ENCODE measurements at places on chromosomes 3 and 15.

DNA sequence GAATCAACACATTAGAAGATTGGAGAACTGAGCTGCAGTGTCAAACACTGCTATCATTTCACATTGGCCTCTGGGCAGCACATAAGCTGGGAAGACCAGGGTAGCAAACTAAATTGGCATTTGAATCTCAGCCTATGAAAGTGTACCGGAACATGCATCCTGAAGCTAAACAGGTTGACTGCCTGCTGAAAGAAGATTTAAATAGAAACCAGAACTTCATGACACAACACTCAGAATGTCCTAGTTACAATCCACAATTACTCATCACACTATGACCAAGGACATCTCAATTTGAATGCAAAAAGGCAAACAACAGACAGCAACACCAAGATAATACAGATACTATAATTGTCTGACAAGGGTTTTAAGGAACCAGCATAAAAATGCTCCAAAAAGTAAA is 26.2 kb downstream of the TM2D3 start:
- DNase-seq: no peak

- peak; percentile 71 for DNase-seq
These were observed 851.1 kb downstream of the FHIT start for GRCh38 chr3:60399861-60400845.

DNA sequence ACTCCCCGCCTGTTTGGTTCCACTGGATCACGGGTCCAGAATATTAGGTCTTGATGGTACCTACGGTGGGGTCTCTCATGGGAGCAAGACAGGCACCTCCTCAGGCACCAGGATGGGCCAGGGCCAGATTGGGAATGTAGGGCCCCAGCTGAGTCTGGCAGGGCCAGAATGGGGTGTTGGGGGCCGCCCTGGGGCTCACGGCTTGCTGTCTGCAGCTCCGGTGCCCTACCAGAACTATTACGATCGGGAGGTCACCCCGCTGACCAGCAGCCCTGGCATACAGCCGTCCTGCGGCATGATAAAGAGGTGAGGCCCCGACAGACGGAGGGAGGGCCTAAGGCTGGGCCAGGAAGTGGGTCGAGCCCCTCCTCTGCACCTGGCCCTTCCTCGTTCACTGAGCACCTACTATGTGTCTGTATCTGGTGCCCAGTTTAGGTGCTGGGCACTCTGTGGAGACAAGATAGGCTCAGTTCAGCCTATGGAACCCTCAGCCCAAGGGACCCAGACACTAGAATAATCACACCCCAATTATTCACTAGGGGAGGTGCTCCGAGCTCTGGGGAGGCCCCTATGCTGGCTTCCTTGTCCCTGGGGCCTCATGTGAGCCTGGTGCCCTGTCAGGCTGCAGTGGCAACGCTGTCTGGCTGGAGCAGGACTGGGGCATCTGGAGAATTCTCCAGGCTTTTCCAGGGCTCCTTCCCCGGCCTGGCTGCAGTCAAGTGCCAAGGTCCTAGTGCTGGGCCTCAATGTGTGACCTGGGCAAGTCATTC is 37.9 kb downstream of the PSTPIP1 start:
- no peak for DNase-seq

DNA sequence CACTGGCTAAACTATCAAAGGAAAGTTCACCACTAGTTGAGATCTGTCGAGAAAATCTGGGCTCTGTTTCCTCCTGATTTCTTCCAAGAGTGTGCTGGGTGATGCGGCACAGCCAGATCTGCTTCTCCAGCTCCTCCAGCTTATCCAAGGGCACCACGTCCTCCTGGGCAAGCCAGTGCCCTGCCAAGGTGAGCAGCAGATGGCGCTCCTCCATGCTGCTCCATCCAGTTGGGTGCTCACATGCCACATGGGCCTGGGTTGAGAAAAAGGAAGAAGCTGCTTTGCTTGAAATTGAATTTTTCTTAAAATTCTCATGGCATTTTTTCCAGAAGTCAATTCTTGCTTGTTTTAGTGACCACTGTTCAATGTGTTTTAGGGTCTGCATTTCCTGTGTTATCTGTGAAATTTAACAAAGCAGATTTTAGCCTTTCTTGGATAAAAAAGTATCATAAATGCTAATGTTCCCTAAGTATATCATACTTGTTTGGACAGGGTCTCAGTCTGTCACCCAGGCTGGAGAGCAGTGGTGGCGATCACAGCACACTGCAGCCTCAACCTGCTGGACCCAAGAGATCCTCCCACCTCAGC is 47.3 kb downstream of the EIF3J start:
- DNase-seq: peak; percentile 57

DNA sequence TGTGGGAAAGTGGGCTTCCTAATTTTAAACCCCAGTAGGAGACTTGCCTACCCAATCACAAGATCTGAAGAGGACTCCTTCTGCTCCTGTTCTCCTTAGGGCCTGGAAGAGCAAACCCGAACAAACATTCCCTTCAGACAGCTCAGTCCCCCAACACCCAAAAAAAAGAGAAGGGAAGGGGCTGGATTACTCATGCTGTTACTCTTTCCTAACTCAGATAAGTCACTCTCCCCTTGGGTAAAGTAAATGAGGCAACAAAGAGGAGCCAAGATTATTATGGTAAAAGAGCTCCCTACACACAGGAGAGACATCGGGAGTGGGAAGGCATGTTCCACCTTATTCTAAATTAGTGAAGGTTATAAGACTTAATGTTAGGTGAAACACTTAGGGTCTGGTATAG is 18.1 kb upstream of the LEKR1 start:
- no peak for DNase-seq

DNA sequence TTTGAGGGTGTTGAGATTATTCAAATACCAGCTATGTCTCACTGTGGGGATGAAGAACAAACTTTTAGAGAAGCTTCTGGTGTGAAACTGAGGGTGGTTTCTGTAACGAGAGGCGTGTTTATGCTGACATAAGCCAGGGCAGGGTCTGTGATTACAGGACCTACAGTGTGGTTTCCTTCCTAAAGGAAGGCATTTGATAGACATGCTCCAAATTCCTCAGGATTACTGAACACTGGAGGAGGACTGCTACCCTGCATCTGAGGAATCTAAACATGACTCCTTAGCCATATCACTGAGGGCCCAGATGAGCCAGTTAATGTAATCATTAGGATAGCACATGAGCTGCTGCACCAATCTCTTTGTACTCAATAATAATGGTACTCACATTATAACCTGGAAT is 328.4 kb upstream of the UMPS start:
- DNase-seq: no peak
